ENCODE measurements at places on chromosomes 6 and 20.
A peak's percentile ranks its signal among the peaks of the same experiment; 100 is the strongest.

DNA sequence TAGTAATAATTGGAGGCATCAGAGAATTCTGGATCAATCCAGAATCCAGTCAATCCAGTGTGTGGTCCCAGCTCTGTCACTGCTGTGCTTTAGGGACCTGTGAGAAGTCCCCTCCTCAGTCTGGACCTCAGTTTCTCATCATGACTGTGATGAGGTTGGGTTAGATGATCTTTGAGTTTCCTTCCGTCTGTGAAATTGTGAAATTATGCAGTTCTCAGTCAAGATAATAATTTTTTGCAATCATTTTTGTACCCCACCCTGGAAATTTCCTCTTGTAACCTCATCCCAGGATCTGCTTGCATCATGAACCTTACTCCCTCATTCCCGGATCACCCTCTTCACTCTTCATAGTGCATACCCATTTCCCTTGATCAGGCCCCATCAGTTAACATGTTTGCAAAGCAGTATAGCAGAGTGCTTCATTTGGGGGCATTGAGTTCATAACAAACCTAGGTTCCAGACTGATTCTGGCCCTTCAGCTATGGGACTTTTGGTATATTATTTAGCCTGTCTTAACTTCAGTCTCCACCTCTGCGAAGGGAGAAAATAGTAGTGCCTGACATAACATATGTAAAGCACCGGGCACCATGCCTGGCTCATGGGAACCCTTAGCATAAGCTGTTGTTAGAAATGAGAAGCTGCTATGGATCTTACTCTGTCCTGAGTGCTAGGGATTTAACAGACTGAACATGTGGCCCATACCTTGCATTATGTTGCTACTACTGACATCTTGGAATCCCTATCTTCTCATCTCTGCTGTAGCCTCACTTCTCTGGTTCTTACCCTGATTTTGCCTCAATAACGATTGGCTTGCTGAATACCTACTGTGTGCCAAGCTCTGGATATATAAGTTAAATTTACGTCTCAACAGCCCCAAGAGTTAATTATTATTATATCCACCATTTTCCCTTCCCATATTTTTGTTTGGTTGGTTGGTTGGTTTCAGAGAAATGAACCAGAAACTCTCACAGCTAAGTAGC, 1.3 kb downstream of the ZNF76 start:
- H3K27me3 ChIP-seq: no peaks in the 10 kb centered on the region
- no peak for DNase-seq
- no peaks in the 10 kb centered on the region for H3K36me3 ChIP-seq
- peak overlapping the region; percentile 99 for H3K4me3 ChIP-seq
- H3K27ac ChIP-seq: peak overlapping the region; percentile 88

DNA sequence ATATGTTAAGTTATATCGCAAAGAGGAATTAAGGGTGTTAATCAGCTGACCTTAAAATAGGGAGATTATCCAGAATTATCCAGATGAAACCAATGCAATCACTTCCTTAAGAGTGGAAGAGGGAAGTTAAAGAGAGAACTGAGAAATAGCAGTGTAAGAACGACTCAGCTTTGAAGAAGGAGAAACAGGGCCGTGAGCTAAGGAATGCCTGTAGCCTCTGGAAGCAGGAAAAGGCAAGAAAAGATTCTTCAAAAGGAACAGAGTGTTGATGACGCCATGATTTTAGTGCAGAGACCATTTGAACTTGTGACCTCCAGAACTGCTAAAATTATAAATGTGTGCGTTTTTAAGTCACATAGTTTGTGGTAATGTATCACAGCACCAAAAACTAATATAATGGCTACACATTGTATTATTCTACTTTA, 32.7 kb downstream of the ILRUN start:
- H3K4me1 ChIP-seq: peaks cover 29% of the 10 kb centered on the region
- H3K4me3 ChIP-seq: no peak overlapping the region
- H3K27ac ChIP-seq: peak overlapping the region; percentile 44
- DNase-seq: no peak
- no peaks in the 10 kb centered on the region for H3K27me3 ChIP-seq

- no peak for DNase-seq
- H3K4me3 ChIP-seq: no peak overlapping the region
- H3K36me3 ChIP-seq: no peaks in the 10 kb centered on the region
- no peaks in the 10 kb centered on the region for H3K4me1 ChIP-seq
Measured at GRCh38 chr6:135853227-135853626, 1.7 kb downstream of the PDE7B start.

GRCh38 chr6:98498866-98499265, 335.5 kb upstream of the POU3F2 start:
- H3K4me1 ChIP-seq: no peaks in the 10 kb centered on the region
- H3K36me3 ChIP-seq: no peaks in the 10 kb centered on the region
- no peak overlapping the region for H3K4me3 ChIP-seq
- DNase-seq: no peak

GRCh38 chr6:4349931-4350330, 214.6 kb upstream of the ECI2 start:
- no peak for DNase-seq
- no peaks in the 10 kb centered on the region for H3K4me1 ChIP-seq
- no peak overlapping the region for H3K4me3 ChIP-seq
- H3K27ac ChIP-seq: no peak overlapping the region
- no peaks in the 10 kb centered on the region for H3K36me3 ChIP-seq
